Upper lobe of right lung (tissue), 1 donor: ENCODE measurements at places on chromosomes 7 and 10. TPM values are rescaled to one million over a fixed set of nuclear protein-coding genes. Genes with fewer than 3 reads are reported as not detected.

GRCh38 chr7:28865601-28866144, 92.5 kb downstream of the TRIL start:
- no peak for DNase-seq

GRCh38 chr7:132135746-132136385, 440.4 kb downstream of the PLXNA4 start:
- no peak for DNase-seq

DNA sequence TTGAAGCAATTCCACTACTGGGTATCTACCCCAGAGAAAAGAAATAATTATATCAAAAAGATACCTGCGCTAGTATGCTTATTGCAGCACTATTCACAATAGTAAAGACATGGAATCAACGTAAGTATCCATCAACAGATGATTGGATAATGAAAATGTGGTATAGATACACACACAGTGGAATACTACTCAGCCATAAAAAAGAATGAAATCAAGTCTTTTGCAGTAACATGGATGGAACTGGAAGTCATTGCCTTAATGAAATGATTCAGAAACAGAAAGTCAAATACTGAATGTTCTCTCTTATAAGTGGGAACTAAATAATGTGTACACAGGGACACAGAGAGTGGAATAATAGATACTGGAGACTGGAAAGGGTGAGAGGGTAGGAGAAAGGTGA, 7.4 kb upstream of the SLC35B4 start:
- DNase-seq = no peak

GRCh38 chr7:139658908-139659675, 118.7 kb downstream of the HIPK2 start:
- no peak for DNase-seq

GRCh38 chr10:28938745-28939144, 261.4 kb downstream of the BAMBI start:
- no peak for DNase-seq

DNA sequence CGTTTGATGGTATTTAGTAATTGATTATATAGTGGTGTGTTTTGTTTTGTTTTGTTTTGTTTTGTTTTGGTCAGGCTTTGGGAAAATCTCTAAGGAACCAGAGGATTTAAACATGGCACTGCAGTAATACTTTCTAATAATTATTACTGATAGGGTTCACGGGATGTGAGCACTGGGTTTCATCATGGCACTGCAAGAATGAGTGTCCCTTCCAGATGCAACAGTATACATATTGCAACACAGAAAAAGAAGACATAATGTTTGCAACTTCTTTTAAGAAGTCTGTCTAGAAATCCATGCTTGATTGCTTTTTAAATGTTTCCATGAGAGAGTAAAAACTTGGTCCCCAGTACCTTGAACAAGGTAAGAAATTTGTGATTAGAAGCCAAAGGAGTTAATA, 2.2 kb upstream of the CDCA7L start:
- no peak for DNase-seq

DNA sequence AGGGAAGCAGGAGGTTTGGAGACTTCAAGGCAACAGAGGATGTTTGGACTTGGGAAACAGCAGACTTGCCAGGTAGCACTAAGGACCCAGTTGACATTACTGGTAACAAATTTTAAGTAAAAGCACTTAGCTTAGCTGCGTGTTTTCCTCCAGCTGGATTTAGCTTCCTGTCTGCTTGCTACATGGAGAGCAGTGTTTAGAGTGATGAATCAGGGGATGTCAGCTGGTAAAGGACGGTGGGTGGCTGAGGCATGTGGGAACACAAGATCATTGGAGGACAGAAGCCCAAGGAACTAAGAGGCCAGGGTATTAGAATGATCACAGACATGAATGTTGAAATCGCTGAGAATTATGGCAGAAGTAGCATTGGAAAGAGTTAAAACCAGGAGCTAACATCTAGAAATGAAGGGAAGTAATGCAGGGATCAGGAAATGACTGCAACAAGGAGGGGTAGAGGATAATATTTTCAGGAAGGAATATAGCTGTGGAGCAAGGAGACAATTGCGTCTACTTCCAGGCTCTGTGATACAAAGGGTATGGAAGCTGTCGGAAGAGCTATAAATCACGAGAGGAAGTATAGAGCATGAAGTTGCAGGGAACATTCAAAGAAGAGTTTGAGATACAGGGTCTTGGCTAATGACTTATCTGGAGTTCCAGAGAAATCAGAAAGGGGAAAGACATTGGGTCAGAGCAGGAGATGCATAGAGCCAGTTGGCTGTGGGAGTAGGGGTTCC, 34.4 kb downstream of the CALD1 start:
- no peak for DNase-seq

- no peak for DNase-seq
These were observed 73.9 kb downstream of the KCNMA1 start for GRCh38 chr10:77563638-77564270.

- no peak for DNase-seq
These were observed 78.6 kb downstream of the CHCHD3 start for GRCh38 chr7:133003052-133003910.

Gene ASAH2
- total RNA-seq = 1.5 TPM

Gene DMBT1
- 78.6 TPM for total RNA-seq

Gene SRRM3
- 1.1 TPM for total RNA-seq
